ENCODE measurements at places on chromosomes 11 and 22.
A peak's percentile ranks its signal among the peaks of the same experiment; 100 is the strongest.

DNA sequence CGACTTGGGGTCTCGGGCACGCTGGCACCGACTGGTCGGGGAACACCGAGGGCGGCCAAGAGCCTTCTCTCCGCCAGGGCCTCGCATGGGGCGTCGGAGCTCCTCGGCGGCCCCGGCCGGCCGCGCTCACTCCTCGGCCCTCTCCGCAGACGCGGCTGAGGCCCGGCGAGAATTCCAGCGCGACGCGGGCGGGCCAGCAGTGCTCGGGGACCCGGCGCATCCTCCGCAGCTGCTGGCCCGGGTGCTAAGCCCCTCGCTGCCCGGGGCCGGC, 5.6 kb downstream of the TBX1 start:
- no peak for DNase-seq

DNA sequence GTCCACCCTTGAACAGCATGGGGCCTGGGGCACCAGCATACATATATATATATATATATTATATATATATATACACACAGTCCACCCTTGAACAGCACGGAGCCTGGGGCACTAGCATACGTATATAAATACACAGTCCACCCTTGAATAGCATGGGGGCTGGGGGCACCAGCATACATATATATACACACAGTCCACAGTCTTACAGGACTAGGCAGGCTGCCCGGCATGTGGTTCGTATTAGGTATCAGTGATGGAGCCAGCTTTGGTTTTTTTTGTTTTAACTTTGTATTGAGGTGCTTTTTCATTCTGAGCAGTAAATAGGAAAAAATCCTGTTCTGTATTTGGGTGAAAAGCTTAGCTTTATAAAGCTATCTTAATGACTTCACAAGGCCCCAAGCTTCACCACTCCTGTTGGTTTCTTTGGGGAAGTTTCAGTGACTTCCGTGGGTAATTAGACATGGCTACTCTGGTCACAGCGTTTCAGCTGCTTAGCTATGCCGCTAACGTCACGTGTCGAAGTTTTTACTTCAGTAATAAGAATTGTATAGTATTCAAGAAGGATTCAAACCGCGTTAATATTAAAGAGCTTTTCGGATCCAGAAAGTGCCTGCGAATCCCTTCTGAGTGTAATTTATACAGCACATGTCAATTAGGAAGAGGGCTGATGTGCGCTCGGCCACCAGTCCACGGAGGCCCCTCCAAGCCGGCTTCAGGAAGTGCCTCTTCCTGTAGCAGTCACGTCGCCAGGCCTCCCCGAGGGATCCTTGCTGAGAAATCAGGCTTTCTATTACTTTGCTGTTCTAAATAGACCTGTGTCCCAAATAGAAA, 179.7 kb downstream of the TBC1D22A start:
- DNase-seq, result no peak

- no peak for DNase-seq
Observed at GRCh38 chr11:110077346-110077745, 15.8 kb upstream of the ZC3H12C start.

- DNase-seq, result no peak
Observed at GRCh38 chr22:35783943-35784614, 66.4 kb downstream of the APOL5 start.

GRCh38 chr22:50011447-50012210, 936 bp downstream of the IL17REL start:
- DNase-seq, result no peak

DNA sequence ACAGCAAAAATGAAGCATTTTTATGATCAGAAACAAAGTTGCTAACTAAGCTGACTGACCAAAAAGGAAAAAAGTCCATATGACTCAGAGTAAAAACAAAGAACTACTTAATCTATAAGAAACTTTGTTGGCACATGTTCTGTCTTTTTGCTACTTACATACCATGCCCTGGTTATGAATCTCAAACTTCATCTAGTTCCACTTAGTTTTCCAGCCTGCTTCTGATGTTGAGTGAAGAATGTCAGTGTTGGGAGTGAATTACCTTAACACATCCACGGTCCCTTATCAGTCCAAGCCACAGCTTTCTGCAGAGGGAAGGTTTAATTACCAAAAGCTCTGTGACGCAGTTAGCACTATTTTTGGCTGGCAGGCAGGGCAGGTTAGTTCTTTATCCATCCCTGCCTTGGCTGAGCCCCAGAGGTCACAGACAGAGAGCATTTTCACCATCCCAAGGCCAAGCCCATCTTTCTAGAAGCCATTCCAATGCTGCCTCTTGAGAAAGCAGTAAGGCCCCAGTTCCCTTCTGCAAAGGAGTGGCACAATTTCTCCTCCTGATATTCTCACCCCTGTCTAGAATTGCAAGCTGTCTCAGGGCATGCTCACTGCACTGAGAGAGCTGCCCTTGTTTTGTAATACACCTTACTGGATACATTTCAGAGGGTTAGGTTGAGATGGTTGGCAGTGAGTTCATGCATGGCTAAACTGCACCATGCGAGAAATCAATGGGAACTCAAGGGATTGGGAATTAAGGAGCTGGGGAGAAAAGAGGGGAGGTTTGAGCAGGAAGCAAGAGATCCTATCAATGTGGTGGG, 67.1 kb downstream of the SLC1A2 start:
- no peak for DNase-seq

GRCh38 chr11:35780951-35781860, 118.6 kb downstream of the TRIM44 start:
- no peak for DNase-seq

DNA sequence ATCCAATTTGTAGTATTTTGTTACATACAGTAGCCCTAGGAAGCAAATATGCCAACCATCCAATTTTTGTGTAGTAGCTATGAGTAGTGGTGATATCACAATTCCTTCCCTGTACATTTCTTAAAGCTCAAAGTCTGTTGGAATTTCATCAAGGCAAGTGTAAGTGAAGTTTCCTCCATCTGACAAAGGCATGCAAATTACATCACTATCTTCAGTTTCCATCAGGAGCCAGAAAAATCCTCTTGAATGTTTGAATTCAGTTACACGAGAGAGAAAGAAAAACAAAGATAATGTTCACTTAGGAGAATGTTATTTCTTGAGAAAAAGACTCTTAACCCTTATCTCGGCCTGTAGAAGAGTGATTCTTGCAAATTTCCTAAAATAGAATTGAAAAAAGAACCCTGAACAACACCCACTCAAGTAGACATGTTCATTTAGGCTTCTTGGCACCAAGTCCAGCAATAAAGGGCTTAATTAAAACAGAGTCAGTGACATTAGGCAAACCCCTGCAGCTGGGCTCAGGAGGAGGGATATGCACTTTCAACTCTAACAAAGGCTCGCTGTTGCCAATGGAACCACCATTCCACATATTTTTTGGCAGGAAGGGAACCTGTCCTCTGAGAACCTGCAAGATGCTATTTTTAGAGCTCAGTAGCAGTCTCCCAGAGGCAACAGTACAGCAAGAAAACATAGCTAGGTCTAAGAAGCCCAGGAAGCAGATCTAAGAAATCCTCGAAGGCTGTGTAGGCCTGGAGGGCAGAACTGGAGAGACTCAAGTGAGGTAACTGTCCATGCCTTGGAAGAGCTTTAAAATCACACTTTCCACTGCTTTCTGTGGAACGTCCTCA, 144.6 kb downstream of the CCDC81 start:
- no peak for DNase-seq

DNA sequence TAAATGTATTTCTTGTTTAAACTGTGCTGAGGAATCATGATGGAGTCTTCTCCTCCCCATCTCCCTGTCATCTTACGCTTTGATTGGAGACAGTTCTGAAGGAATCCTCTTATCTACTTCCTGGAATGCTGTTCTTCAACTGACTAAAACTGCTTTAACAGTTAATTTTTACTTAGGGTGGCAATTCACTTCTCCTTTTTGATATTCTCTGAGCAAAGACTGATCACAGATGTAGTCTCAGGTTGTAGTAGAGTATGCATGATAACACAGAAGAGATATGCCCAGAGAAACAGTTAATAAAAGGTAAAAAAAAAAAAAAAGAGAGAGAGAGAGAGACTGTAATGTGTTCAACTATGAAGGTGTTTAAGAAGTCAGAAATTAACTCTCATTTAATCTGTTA, 1.4 kb upstream of the CASP5 start:
- DNase-seq, result no peak

DNA sequence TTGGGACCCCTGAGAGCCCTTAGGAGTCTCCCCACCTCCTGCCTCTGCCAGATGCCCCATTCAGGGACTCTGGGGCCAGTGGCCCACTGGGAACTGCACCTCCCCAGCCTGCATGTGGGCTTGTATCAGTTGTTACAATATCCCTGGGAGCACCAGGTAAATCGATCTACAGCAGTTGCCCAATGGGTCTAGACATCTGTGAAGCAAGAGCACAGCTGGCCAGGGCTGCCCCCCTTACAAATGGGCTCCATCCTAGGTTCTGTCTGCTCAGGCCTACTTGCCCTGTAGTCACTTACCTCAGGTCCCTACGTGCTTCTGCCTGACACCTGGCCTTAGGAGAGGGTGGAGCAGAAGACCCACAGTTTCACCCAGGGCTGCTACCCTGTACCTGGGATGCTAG, 62.7 kb downstream of the HIRA start:
- DNase-seq, result no peak

- no peak for DNase-seq
Observed at GRCh38 chr11:2092956-2093412, 46.2 kb downstream of the IGF2 start.

DNA sequence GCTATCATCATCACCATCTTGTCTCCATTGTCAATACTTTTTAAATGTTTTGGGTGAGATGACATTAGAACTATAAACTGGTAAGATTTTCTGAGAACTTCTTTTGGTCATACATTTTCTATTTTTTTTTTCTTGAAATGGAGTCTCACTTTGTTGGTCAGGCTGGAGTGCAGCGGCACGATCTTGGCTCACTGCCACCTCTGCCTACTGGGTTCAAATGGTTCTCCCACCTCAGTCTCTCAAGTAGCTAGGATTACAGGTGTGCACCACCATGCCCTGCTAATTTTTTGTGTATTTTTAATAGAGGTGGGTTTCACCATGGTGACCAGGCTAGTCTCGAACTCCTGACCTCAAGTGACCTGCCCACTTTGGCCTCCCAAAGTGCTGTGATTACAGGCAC, 785.9 kb upstream of the ARHGAP42 start:
- DNase-seq, result no peak

DNA sequence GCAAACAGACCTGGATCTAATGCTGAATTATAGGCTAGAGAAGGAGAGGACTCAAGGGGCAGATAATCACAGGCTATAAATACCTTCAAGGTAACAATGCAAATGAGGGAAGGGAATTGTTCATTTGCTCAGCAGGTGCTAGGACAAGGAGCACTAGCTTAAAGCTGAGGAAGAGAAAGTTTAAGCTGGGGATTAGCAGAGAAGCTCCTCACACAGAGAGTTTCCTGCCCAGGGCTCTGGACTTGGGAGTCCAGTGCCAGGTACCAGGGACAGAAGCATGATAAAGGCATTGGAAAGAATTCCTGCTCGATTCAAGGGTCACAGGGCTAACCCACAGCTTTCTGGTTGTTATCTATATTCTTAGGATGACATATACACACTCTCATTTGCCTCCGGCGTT, 509.9 kb downstream of the NTM start:
- no peak for DNase-seq

DNA sequence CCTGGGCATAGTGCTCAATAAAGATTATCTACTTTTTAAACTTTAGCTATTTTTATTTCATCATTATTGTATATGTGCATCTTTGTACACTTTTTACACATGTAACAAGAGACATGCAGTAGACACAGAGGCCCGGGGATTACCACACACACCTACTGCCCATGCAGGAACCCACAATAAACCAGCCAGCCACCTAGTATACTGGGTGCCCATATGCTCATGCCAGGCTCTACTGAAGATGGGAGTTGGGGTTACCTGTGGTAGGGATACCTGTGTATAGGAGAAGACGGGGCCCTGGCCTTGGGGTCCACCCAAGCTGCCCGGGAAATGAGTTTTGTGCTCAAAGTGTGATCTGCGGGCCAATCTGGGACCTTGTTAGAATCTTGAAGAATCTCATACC, 31.2 kb upstream of the P2RY2 start:
- no peak for DNase-seq

DNA sequence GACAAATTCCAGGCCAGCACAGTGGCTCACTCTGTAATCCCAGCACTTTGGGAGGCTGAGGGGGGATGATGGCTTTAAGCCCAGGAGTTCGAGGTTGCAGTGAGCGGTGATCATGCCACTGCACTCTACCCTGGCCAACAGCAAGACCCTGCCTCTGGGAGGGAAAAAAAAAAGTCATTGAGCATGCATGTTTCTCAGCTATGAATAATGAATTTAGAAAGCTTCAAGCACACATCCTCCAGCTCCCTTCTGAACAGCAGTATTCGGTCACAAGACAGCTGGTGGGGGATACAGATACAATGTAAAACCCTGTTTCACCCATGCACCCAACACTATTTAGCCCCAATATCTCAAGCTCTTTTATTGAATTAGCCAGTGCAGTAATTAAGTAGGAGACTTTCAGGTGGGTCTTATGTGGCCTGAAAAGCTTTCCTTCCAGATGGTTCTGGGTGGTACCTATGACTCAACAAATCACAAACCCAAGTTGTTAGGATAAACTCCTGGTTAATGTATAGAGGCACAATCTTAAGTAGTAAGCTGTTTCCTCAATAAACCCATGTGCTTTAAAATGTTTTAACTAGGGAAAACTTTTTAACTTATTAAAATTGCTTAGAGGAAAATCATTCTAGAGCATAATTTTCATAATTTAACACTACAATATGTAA, 13.4 kb downstream of the PRDM10 start:
- no peak for DNase-seq

- DNase-seq, result no peak
Observed at GRCh38 chr11:85531191-85531897, 95.8 kb downstream of the DLG2 start.

- DNase-seq, result no peak
Observed at GRCh38 chr11:67616431-67617242, 9.9 kb downstream of the NDUFV1 start.

DNA sequence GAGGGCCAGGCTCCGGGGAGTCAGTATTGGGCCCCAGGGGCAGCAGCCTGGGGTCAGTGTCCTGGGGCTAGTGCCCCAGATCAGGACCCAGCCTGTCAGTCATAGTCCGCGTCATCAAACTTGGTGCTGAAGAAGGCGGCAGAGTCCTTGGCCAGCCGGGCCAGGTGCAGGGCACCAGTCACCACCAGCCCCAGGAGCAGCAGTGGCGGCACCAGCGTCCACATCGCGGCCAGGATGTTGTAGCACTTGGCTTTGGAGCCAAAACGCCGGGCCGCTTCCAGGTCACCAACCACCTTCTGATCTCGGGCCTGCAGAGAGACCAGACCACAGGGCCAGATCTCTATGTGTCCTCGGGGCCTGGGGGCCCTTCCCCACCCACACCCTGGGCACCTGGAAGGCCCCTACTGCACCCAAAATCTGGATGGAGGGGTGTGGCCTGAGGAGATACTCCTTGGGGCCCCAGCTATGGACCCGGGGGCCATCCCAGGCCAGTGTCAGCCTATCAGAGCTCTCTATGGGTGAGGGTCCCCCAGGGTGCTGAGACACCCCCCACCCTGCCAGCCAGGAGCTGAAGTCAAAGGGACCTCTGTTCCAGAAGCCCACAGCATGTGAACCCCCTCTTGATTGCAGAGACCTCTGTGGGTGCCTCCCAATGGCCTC, 790 bp downstream of the IFITM5 start:
- peak; percentile 27 for DNase-seq

GRCh38 chr22:39414886-39415285, 15.3 kb downstream of the TAB1 start:
- DNase-seq, result no peak
